ENCODE measurements at places on chromosomes 16 and 17.

DNA sequence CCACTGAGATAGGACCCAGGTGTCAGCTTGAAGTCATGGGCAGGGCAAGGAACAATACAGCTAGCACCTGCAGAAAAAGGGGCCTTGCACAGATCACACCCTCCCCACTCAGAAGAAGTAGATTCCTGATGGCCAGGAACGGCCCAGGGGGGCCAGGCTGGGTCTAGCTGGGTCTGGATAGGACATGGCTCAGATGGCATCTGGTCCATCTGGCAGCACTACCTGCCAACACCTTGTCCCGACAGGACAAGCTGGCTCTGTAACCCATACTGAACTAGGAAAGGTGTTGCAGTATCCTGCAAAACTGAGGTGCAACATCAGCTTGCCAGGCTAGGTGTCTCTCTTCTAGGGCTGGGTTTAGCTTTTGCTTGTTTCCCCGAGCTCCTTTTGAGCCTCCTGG lies 38.9 kb upstream of the GFOD2 start:
- no peak for DNase-seq

GRCh38 chr17:1095853-1096173 lies 84.0 kb downstream of the ABR start:
- no peak for DNase-seq

GRCh38 chr17:1509290-1509881 lies 7.0 kb downstream of the INPP5K start:
- DNase-seq: no peak

GRCh38 chr17:9306086-9306485 lies 269.5 kb downstream of the STX8 start:
- DNase-seq: no peak

GRCh38 chr16:3638916-3639644 lies 15.4 kb upstream of the DNASE1 start:
- no peak for DNase-seq

DNA sequence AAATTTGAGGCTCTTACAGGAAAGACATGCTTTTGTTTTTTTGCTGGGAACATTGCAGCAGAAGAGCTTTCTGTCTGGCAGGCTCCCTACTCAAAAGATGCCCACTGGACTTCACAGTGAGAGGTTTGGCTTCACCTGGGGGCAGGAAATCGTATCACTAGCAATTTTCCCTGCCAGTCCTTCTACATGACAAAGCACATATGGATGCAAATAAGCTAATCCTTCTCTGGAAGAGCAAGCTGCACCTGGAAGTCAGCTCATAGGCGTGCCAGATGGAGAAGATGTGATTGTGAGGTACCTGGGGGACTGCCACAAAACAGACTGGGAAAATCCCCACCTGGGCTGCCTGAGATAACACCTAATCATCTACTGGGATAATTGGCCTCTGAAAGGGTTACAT lies 195.0 kb upstream of the CPHXL start:
- no peak for DNase-seq

GRCh38 chr17:36808180-36808661 lies 129.1 kb upstream of the LHX1 start:
- no peak for DNase-seq

DNA sequence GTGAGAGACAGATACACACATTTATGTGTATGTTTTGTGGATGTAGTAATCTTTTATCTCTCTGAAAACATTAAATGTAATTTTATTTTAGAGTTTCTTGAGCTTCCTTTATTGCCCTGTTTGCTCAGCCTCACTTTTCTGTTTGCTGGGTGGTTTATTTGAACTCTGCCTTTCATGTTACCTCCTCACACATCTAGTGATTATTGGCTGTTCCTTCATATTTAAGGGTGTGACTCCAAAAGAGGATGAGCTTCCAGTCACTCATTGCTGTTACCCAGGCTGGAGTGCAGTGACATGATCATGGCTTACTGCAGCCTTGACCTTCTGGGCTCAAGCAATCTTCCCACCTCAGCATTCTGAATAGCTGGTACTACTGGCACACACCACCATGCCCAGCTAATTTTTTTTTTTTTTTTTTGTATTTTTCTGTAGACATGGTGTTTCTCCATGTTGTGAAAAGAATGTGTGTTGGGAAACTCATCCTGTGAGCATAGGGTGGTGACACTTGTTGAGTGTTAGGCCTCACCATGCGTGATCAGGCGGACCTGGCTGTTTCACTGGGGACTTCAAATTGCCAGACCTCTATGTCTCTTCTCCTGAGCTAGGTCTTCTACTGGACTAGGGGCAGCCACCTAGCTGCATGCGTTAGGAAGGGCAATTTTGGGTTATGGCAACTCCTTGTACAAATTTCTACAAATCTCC lies 37.8 kb downstream of the GOSR1 start:
- no peak for DNase-seq

- DNase-seq: no peak
These were observed at the start of gene LGALS9 for GRCh38 chr17:27630607-27631410. Gene LGALS9 (plus strand): TSS chr17:27631188. CDS start chr17:27631266, 78 bp downstream.

GRCh38 chr17:80873307-80873951 lies 118.2 kb upstream of the CHMP6 start:
- DNase-seq: no peak

GRCh38 chr16:88665570-88665969 lies 2.7 kb upstream of the MVD start:
- DNase-seq: no peak

- no peak for DNase-seq
These were observed 30.5 kb downstream of the SEC14L5 start for GRCh38 chr16:4988647-4989046.

DNA sequence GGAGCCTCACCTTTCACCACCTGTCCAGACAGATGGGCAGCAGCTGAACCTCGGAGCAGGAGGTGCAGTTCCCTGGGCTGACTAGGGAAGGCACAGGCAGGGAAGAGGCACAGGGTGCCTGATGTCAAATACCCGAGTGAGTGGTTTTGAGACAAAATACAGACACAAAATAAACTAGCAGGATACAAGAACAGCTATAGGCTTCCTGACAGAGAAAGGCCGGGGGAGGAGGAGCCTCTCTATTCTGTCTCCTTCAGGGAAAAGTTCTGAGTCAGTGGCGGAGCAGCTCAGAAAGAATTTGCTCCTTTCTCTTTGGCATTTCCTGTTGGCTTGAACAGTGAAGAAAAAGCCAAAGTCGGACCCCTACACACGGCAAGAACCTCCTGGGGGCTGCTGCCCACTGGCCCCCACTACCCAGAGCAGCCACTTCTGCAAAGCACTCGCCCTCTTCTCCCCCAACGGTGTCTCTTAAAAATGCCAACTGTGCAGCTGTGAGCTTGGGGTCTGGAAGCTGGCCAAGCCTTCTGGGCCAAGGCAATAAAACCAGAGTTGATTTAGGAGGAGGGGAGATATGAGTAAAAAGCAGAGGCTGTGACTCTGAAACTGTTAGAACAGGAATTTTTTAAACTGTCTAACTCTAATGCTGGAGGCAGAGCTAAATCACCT lies 14.4 kb upstream of the FAAP100 start:
- DNase-seq: peak; percentile 81

GRCh38 chr16:543301-544164 lies 16.0 kb downstream of the CAPN15 start:
- DNase-seq: no peak

DNA sequence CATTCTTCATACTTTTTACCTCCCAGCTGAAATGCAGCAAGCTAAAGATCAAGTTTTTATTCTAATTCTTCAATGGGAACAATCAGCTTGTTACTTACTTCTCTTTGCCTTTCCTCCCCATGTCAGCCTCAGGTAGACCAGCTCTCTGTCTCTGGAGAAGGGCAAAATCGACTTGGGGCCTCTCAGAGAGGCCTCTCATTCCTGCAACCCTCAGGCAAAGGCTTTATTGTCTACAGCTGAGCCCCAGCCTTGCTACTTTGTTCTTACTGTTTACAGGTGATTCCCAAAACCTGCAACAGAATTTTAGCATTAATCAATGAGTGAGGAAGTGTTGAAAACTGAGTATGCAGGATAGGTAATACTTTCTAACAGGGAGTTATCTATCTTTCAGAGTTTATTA lies 148.6 kb downstream of the KIF2B start:
- no peak for DNase-seq

- no peak for DNase-seq
These were observed 5.7 kb downstream of the ADGRG1 start for GRCh38 chr16:57634171-57634570.

DNA sequence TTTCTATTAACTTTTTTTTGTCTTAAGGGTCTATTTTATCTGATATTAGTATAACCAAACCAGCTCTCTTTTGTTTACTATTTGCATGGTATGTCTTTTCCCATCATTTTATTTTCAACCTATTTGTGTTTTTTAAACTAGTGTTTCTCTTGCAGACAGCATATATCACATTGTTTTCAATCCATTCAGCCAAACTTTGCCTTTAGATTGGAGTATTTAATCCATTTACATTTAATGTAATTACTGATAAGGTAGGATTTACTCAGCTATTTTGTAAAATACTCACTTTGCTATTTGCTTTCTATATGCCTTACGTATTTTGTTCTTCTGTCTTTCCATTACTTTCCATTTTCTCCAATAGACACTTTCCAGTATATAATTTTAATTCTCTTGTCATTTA lies 108.0 kb upstream of the NACA2 start:
- DNase-seq: no peak

DNA sequence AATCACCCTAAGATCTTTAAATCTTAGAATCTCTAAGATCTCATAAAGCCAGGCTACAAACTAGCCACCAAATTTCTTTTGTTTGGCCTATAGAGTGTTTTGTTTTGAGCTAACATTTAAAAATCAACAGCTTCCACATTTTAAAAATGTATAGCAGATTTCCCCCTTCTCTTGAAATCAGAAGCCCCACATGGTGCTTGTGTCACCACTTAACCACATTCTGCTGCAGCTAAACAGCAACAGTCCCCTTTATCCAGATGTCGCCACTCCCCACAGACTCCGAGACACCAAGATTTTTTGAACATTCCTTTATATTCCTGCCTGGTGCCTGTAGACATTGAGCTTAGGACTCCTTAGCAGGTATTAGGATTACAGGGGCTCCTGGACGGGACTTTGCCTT lies 16.0 kb downstream of the GUCY2D start:
- DNase-seq: no peak

DNA sequence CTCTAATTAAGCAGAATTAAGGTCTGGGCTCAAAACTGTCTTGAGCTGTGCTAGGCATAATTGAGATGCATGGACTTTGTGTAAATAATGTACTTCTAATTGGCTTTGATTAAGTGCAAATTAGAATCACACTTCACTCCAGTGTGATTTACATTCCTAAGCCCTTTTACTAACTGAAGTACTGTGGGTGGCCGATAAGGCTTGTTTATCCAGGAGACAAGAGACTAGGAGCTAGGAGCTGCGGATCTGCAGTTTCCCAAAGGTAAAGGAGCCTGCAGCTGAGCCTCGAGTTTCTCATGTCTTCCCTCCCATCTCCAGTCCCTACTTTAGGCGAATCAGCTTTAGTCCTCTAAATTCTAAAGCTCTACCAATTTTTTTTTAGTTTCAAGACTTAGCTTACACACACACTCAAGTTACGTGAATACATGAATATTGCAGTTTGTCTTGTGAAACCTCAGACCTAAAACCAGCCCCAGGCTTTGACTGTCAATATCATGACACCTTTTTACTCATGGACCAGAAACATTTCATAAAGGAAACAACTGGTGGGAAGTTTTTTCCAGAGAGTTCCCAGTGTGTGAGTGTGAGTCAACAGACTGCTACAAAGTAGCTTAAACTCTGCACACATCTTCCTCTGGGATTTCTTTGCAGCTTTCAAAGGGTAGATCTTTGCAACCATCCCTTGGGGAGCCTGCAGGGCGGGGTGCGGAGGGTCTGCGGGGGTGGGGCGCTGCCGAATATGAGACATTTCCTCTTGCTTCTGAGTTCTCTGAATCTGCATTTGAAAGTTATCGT lies 113.9 kb upstream of the TBX2 start:
- no peak for DNase-seq

GRCh38 chr16:87486713-87487247 lies 6.0 kb downstream of the ZCCHC14 start:
- DNase-seq: no peak

DNA sequence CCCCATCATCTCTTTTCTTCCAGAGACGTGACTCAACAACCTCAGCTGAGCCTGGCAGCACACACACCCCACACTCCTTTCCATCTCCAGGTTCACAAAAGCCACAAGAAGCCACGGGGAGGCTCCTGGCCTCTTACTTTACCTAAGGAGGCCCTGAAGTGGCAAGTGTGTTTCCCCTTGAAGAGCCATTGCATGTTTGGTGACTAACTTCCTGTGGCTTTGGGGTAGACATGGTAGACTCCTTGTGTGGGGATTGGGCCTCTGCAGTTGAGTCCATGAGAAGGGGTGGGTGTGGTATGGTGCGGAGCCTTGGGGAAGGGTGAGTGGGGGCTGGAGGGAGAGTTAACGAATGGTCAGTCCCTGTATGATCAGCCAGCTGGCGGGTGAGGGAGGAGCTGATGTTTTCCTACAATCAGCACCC lies 24.2 kb downstream of the SAP30BP start:
- no peak for DNase-seq

DNA sequence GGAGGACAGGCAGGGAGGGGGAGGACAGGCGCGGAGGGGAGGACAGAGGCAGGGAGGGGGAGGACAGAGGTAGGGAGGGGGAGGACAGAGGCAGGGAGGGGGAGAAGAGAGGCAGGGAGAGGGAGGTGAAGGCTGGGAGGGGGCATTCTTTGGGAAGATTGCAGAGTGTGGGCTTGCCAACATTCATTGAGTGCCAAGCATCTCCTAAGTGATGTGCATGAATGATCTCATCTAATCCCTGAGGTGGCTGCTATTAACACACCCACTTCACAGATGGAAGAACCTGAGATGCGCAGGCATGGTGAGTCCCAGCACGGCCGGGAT lies 58.3 kb downstream of the NT5M start:
- no peak for DNase-seq

DNA sequence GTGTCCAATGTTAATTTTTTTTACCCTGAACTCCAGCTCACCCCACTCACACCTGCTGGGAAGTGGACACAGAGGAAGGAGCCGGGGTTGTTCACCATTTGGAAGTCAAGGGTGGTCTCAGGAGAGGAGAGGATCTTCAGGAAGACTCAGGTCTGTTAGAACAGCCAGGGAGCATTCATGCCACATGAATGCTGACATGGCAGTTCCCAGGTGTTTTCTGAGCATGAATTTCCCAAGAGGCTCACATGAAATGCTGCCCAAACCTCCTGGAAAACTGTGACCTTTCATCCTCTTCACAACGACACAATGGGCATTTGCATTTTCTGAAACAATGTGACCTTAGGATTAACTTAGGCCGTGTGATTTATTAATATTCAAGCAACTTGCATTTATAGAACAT lies 2409.2 kb downstream of the TP53TG3F start:
- DNase-seq: no peak

GRCh38 chr17:43878260-43879175 lies 28.8 kb downstream of the MPP2 start:
- DNase-seq: peak; percentile 49

GRCh38 chr16:83134638-83135037 lies 507.9 kb downstream of the CDH13 start:
- DNase-seq: no peak

Data from prostate gland (tissue), 2 donors.